ENCODE measurements at places on chromosomes 12 and 14.

GRCh38 chr14:99169776-99170356, 102.1 kb downstream of the BCL11B start:
- DNase-seq: no peak

GRCh38 chr12:64080319-64081007, 141.6 kb downstream of the KICS2 start:
- no peak for DNase-seq

DNA sequence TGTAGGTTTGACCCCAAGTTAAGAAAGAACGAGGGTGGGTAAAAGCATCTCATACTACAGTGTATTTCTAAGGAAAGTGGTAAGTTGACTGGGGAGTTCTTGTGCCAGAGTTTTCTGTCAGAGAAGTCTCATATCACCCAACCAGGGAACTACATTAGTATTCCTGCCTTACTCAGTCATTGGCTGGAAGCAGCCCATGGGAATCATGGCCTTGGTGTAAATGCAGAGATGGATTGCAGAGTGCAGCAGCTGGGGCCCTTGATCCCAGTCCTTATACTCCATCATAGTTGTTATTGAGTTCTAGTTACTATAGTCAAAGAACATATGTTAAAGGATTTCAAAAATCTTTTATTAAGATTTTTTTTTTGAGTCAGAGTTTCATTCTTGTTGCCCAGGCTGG, 105.8 kb downstream of the MNAT1 start:
- no peak for DNase-seq

DNA sequence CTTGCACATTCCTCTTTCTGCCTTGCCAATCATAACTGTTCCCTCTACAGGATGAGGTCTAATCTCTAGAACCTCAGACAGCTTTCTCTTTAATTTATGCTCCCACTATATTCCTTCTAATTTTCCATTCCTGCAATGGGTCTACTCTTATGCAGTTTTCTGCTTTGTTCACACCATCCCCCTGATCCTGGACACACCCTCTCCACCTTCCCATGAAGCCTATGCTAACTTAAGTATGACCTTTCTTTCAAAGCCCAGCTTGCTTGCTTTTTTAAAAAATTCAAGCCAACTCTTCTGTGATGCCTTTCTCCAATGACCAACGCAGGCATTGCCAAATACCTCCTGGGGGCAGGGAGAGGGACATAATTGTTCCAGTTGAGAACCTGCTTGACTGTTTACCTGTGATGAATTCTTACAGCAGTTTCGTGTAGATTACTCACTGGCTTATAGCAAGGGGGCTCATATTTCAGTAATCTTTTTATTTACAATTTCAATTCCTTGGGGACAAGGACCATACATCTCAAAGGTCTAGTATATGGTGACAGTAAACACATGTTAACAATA, 7.8 kb downstream of the SLC38A1 start:
- no peak for DNase-seq

GRCh38 chr12:67449591-67450052, 180.5 kb downstream of the CAND1 start:
- peak; percentile 34 for DNase-seq

GRCh38 chr12:54032627-54033100, at the start of gene HOXC5:
Gene HOXC5 (plus strand): TSS chr12:54033050. CDS start chr12:54033123, 73 bp downstream.
- DNase-seq: peak; percentile 64

- no peak for DNase-seq
Measured at GRCh38 chr12:98894412-98895085, 249.5 kb downstream of the APAF1 start.

DNA sequence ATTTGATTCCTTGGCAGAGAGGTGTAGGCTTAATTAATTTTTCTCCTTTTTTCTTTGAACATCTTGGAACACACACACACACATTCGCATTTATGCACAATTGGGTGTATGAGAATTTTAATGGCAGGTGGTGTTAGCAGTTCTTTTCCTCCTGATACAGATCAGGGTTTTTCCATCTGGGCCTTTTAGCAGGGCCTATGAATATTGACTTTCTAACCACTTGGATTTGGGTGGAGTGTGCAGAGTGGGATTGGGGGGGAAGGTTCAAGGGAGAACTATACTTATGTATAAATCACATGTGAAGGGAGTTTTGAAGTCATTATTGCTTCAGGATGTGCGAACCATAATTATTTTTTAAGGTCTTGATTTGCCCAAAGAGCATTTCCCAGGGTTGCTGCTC, 28.9 kb downstream of the NTF3 start:
- DNase-seq: no peak

DNA sequence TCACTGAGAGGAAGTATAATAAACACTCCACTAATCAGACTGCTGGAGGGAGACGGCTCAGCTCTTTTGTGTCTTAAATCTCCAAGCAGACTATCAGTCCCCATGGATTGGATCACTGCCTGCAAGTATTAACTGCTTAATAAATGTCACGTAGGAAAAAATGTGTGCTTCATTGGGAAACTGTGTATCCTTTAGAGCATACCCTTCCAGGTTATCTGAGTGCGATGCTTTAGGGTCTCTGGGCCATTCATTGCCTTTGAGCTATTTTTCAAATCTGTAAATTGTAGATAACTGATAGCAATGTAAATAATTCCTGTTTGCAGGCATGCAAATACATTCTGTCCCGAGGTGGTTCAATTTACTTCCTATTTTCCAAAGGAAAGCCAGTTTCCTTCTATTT, 45.0 kb upstream of the VASH1 start:
- no peak for DNase-seq

- DNase-seq: no peak
Measured at GRCh38 chr14:56282179-56282578, 164.0 kb downstream of the PELI2 start.

DNA sequence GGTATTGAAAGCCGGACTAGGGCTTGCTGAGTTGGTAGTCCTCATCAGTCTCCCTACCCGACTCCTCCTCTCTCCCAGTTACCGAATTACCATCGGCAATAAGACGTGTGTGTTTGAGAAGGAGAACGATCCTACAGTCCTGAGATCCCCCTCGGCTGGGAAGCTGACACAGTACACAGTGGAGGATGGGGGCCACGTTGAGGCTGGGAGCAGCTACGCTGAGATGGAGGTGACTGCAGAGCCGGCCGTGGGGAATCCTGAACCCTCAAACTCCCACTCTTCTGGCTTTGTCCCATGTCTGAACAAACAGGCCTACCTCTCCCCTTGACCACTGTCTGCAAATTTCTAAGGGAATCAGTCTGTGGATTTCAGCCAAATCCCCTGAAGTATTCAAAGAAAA, 82.9 kb downstream of the ACACB start:
- DNase-seq: no peak

- no peak for DNase-seq
Measured at GRCh38 chr12:26580619-26581018, 252.4 kb downstream of the ITPR2 start.

GRCh38 chr12:42234970-42235369, 3.1 kb downstream of the YAF2 start:
- DNase-seq: no peak

GRCh38 chr14:33510063-33510481, 440.8 kb downstream of the EGLN3 start:
- DNase-seq: no peak

GRCh38 chr14:106372870-106373652, 846.7 kb downstream of the TMEM121 start:
- peak; percentile 86 for DNase-seq

- DNase-seq: no peak
Measured at GRCh38 chr14:97539411-97539795, 742.2 kb downstream of the VRK1 start.

DNA sequence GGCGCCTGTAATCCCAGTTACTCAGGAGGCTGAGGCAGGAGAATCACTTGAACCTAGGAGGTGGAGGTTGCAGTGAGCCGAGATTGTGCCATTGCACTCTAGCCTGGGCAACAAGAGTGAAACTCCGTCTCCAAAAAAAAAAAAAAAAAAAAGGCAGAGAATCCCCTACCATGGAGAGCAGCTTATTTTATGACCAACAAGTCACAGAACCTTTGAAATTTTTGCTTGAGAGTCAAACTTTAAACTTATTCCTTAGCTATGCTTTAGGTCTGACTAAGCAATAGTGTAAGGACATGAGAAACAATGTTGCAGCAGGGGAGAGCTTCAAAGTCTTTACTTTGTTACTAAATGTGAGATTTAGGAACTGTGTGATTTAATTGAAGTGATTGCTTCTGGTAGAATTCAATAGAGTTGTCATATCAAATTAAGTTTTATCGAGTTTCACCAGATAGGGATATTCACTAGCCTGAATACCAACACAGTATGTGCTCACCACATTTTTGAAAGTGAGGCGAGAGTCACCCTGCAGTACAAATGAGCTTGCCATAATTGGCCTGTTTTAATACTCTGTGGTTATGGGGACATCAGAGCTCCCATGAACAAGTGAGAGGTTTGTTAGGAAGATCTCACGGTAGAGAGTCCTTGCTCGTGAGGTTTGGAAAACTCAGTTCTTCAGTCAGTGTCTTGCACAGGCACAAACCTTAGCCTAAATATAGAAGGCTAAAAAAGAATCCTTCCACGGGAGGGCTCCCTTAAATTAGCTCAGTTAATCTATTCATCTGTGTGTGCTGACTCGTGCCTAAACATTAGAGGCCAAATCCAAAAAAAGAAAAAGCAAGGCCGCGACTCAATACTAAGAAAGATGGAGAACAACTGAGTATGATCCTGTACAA, 108.6 kb downstream of the SAMD4A start:
- DNase-seq: no peak

DNA sequence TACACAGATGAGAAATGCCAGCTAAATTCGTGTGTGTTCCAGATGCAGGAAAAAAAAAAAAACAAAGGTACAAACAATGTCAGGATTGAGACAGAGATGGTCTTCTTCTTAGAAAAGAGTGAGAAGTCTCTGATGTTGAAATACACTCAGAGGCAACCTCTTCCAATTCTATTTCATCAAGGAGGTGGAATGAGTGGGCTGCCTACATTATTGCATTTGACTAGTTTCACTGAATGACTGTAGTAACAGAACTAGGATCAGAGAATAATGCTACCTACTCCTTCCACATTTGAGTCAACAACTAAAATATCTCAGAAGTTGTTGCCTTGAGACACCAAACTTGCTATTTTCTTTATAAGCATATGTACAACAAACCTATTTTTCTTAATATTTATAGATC, 1332.2 kb upstream of the FLRT2 start:
- no peak for DNase-seq

- peak; percentile 74 for DNase-seq
Measured at GRCh38 chr12:106903241-106903945, 52.3 kb upstream of the TMEM263 start.

DNA sequence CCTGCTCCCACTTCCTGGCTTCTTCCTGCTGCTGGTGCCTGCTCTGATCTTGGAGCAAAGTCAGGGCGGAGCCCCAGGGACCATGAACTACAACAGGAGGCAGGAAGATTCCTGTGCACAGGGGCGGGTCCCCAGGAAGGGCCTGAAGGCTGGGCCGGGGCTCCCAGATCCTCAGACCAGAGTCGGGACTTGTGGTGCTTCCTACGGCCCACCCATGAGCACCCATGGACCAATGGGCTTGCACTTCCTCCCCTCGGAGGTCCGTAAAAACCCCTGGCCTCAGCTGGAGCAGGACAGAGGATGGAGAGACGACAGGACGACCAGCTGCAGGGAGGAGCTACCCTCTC, 1287.1 kb downstream of the TMEM121 start:
- DNase-seq: no peak

GRCh38 chr12:1724250-1724649, 33.4 kb downstream of the ADIPOR2 start:
- DNase-seq: no peak

GRCh38 chr14:29215853-29216252, 449.3 kb downstream of the FOXG1 start:
- DNase-seq: no peak

GRCh38 chr14:53714495-53715192, 242.0 kb downstream of the BMP4 start:
- no peak for DNase-seq

- no peak for DNase-seq
Measured at GRCh38 chr14:86296173-86296572, 766.2 kb downstream of the FLRT2 start.

DNA sequence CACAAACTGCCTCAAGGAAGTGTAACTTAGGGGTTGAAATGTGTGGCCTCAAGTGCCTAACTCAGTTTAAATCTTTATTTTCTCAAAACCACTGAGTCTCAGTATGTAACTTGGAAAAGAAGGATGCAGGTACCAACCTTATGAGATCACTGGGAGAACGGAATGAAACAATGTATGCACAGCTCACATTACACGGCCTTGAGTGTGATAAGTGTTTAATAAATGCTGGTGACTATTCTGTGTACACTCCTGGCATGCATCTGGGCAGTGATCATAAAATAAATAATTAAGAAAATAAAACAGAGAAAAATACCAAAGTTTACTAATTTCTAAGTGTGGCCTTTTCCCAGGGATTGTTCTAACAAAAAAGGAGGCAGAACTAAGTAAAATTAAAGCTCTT, 974.5 kb upstream of the FLRT2 start:
- no peak for DNase-seq

DNA sequence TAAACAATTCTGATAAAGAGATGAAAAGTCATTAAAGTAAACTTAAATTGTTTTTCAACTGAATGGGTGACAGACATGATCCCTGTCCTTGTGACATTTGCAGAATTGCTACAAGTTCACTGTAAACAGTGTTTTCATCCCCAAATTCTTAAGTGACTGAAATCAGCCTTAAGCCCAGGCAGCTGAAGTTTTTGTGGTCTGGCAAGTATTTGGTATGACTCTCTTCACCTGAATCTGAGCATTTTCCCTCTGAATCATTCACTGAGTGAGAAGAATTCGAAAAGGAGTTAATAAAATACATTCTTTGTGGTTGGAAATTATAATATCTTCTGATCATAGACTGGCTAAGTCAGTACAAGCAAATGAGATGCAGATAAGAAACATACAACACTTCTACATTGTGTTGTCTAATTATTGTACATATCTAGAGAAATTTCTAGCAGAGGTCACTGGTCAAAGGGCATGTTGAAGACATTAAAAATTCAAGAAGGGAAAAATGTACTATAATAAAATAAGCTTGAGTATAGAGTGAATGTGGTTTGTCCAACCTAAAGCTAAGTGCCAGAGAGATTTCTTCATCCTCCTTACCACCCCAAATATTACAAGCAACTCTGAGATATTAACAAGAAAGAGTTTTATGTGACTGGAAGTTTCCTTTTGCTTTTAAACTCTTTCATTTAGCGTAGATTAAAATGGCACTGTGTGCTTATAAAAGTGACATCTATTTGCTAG, 177.8 kb upstream of the DIO2 start:
- DNase-seq: no peak

- no peak for DNase-seq
Measured at GRCh38 chr14:31834616-31835015, 242.5 kb upstream of the ARHGAP5 start.

GRCh38 chr14:32319368-32320049, 9.6 kb upstream of the AKAP6 start:
- DNase-seq: no peak

- no peak for DNase-seq
Measured at GRCh38 chr14:87260460-87260859, 732.5 kb downstream of the GALC start.

Measured in activated CD4-positive, alpha-beta T cell treated with anti-CD3 and anti-CD28 coated beads, Interleukin-2, Interleukin-6, amounts not matched to agents 100 ng/mL and 50 ng/mL, durations not matched to agents 16 hours and 8 hours (primary cell).